ENCODE measurements at places on chromosomes 2 and 18.

DNA sequence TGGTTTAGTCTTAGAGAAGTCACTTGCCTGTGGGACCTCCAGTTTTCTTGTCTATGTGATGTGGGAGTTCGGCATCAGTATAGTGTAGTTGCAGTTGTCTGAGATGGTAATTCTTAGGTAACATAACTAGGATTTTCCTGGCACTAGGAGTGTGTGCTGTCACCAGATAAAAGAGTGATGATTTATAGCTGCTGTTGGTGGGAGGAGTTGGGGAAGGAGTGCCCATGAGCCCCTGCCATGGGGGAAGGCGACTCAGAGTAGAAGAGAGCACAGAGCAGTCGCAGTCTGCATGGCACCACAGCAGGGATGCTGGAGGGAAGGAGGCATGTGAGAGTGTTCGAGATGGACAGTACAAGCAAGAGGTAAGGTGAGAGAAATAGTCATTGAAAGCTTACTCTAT is 38.7 kb downstream of the ATP9B start:
- DNase-seq = no peak

DNA sequence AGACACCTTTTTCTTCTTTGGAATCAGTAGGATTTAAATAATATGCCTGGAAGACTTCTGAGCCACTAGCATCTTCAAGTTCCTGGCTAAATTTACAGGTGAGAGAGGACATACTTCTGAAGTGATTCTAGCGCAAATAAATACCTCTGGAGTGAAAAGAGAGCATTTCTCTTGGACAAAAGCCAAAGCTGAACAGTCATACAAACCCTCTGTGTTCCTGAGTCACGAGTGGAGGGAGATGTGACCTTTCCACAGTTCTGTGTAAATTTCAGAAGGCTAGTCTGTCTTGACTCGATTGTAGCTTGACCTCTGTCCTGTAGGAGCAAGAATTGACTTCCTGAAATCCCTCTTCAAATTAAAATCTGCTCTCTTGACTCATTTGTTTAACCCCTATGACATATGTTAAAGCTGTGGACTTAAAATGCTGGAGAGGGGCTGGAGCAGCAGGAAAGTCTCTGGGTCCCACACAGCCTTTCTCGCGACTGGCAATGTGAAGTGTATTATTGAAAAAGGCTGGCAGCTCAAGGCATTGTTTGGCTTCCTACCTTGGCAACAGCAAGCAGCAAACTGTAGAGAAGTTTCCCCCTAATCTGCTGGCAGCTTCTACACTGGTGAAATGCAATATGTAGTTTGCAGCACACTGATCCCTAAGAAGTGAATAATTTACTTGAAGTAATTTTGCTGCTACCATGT is 79.6 kb upstream of the GCFC2 start:
- DNase-seq = no peak

- no peak for DNase-seq
These were observed 114.4 kb downstream of the ZNF385B start for GRCh38 chr2:179746981-179747380.

- no peak for DNase-seq
These were observed 31.6 kb downstream of the KCNK3 start for GRCh38 chr2:26723991-26724750.

DNA sequence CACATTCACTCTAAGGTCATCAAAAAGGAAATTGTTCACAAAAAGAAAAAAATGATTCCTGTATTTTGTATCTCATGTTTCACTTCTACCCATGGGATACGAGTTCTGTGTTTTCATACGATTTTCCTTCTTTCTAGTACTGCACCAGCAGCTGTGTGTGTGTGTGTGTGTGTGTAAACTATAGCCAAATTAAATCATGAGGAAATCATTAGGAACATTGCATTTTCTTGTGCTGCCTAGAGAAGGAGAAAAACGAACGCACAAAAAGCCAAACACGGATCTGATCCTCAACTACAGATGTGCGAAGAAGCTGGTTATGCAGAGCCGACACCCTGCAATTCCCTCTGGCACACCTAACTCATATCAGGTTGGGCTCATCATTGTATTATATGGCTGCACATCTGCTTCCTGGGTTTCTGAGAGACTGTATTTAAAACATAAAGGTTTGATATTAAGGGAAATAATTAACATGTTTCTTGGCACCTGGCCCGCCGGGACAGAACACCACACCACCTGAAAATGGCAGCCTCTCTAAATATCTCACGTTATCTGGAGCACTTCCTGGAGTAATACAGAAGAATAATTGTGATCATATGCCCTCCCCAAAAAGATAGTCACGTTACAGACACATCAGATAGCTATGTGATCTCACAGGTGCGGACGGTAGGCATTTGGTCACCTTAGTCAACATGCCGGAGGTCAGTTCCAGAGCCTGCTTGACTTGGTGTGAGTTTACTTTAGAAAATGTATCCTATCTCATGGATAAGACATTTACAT is 586.3 kb upstream of the SALL3 start:
- DNase-seq = no peak

- DNase-seq = no peak
These were observed 32.4 kb upstream of the VIT start for GRCh38 chr2:36663851-36664695.

DNA sequence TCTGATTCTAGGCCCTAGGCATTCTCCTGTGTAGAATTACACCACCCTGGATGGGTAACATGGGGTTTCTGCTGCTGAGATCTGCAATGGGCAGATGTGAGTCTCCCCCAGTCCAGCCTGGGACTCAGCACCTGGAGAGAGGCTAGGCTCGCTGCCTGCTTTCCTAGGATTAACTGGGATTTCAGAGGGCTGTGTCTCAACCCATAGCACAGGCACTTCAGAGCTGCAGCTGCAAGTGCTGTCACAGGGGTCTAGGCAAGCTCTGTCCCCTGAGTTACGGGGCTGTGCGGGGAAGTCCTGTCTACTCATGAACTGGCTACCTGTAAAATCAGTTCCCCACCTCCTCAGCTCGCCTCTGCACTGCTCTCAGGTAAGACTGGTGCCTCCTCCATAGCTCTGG is 51.5 kb downstream of the CABLES1 start:
- DNase-seq = no peak

DNA sequence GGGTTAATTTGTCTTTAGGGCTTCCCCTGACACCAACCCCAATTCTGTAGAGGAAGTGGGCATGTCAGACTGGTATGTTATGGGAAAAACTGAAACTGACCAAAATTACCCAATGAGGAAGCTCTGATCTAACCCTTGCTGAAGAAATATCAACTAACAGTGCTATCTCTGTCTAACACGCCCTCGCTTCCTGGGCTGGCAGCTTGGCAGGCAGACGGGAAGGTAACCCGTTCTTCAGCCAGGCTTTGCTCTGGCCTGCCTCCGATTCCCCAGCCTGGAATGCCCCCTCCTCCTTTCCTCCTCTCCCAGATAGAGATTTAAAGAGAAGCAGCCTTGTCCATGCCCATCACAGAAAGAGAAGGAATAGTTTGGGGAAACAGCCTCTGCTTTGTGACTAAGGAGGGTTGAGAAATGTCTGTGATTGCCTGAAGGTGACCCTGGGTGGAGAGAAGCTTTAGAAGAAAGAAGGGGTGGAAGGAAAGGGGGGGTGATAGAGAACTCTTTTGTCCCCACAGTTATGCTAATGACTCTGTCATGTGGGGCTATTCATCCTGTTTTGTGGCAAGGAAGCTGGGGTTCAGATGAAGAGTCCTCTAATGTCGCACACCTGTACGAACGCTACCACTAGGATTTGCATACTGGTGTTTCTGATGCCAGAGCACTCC is 15.4 kb downstream of the HK2 start:
- peak; percentile 18 for DNase-seq
